ENCODE measurements at places on chromosomes 2 and 18.

- no peak for DNase-seq
Observed at GRCh38 chr2:127566576-127566975, 31.1 kb downstream of the MYO7B start.

- no peak for DNase-seq
Observed at GRCh38 chr2:28263690-28264089, 129.0 kb upstream of the FOSL2 start.

DNA sequence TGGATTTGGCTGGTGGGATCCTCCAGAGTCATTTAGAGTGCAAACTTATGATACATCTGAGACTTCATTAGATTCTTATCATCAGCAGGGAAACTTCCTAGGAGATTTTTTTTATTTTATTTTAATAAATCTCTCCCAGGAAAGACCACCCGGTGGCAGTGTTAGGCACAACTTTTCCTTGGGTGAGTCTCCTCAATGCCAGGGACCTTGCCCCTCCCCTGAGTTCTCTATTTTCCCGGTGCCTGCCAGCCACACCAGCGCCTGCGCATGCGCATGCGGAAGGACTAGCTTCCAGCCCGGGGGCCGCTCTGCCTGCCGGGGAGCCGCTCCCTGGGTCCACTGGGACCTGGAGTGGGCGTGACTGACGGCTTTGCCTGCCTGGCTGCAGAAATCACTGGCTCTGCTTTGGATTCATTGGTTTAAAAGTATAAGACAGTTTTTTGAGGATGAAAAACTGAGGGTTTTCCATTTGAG is 86.6 kb downstream of the TMEM182 start:
- DNase-seq = no peak

DNA sequence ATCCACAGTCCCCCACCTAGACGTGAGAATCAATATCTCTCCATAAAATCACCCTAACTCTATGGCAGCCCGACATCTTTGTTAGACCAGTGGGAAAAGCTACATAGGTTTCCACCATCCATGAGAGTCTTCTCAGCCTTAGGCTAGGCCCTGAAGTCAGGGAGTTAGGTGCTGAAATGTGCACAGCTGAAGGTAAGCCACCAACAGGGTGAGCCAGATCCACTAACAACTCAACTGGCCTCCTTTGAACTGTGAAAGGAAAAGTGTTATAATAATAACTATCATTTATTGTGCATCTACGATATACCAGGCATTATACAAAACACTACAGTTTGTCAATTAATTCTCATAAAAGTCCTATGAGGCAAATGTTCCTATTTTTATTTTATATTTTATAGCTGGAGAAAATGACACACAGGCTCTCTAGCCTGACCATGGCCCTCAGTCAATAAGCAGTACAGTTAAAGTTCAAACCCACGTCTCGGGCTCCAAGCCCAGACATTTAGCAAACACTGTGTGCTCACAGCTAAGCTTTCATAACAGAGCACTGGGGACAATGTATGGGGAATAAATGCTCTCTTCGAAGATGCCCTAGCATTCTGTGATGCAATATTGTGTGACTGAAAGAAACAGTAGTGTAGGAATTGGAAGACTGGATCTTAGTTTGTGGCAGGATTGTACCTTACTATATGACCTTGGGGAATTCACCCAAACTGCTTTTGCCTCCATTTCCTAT is 11.2 kb upstream of the CYP27C1 start:
- DNase-seq = no peak

- DNase-seq = peak; percentile 36
Observed at GRCh38 chr2:197309691-197310231, 819 bp downstream of the ANKRD44 start.

GRCh38 chr2:149213764-149214493 is 116.5 kb upstream of the LYPD6 start:
- DNase-seq = no peak

- DNase-seq = peak; percentile 51
Observed at GRCh38 chr2:217785544-217786045, 217.2 kb downstream of the TNS1 start.

GRCh38 chr18:3261373-3262233 is at the start of gene MYL12B:
MYL12B (plus strand) TSS chr18:3262133; CDS start chr18:3272899, 10,766 bp downstream.
- peak; percentile 85 for DNase-seq
